SK-MEL-5 (cell line): ENCODE measurements at places on chromosomes 4 and X.

DNA sequence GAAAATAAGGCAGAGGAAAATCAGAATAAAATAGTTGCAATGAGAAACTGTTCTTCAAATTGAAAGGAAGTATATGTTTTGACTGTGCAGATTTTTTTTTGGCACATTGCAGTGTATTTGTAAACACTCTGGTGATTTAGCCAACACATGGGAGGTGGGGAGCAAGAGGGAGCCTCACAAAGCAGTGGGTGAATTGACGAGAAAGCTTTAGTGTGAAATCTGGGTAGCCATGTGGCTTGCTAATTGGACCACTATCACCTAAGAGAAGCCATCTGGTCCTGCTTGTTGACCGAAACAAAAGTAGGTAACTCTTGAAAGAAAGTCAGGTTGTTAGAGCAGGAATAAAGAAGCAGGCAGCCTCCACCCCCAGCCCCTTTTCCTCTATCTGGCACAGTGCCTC is 10.4 kb downstream of the CLCN5 start:
- DNase-seq = no peak

- no peak for DNase-seq
Observed at GRCh38 chrX:101057093-101057714, 5.3 kb upstream of the TRMT2B start.

DNA sequence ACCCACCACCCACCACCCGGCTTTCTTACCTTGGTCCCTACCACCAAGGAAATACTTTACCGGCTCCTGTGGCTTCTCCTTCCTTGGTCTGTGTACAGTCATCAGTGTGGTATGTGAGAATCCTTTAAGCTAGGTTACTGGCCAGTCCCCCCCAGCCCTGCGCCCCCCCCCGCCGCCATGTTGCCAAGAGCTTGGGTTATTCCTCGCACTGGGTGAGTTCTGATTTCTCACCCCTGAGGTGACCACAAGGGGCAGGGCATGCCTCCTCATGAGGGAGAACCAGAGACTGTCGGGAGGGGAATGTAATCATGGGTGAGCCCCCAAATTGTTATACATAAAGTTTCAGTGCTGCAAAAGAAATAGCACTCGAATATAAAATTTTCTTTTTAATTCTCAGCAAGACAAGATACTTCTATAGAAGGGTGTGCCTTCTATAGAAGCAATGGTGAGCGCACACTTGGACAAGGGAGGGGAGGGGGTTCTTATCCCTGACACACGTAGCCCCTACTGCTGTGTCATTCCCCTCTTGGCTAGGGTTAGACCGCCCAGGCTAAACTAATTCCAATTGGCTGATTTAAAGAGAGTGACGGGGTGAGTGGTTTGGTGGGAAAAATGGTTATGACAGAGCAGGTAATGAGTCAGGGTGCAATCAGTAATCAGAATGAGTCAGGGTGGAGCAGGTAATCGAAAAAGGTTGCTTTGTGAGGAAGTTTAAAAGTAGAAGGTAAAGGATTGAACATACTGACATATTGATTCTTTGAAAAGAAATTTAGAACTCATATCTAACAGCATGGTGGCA is 133.2 kb downstream of the KDM6A start:
- no peak for DNase-seq

DNA sequence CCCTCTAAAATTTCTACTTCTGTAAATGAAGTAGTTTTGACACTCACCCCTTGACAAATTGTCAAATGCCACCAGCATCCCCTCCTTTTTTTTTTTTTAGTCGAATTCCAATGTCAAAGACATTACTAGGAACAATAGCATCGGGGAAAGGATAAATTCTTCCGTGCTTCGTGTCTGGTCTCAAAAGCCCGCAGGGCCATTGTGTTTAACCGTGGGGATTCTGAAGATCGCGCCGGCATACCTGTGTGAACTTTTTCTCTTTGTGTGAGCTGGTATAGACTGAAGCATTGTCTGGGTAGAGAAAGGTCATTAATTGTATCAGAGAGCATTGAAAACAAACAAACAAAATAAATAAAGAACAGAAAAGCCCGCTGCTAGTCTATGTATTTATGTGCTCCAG is 313.9 kb downstream of the ASMT start:
- DNase-seq = no peak

DNA sequence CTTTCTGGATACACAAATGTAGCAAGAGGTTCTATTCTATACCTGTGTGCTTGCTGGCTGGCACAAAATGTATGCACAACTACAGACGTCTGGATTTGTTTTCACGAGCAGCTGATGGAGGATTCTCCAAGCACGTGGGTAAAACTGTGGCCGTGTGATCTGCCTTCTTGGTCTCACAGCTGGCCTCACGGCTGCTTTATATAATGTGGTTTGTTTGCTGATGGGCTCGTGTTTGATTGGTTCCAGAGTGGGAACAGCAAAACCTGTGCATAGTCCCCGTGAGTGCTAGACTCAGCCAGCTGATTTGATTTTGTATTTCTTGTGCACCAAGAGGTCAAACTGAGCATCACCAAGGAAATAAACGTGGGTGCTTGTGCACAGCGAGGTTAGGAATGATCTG is 262.6 kb upstream of the RPS6KA3 start:
- DNase-seq = no peak

DNA sequence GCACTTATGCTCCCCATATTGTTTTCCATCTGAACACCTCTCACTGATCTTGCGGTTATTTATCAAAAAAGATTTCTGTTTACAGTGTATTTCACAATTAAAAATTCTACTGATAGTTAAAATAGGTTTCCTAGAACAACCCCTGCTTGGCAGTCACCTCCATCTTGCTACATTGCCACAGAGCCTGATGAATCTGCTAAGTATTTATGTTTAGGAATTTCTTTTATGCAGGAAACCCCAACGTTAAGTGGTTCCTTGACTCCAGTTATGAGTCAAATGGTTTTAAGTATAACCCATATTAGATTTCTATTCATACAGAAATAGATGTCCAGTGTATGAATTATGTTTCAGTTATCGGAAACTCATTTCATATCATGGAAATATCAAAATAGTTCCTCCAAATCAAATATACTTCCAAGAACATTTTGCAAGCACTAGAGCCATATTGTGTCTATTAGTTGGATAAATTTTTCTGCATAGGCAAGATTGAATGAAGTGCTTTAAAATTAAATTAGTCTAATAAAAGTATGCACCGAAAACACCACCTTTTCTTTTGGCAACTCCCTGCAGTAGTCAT is 20.6 kb downstream of the GALNT7 start:
- DNase-seq = no peak

DNA sequence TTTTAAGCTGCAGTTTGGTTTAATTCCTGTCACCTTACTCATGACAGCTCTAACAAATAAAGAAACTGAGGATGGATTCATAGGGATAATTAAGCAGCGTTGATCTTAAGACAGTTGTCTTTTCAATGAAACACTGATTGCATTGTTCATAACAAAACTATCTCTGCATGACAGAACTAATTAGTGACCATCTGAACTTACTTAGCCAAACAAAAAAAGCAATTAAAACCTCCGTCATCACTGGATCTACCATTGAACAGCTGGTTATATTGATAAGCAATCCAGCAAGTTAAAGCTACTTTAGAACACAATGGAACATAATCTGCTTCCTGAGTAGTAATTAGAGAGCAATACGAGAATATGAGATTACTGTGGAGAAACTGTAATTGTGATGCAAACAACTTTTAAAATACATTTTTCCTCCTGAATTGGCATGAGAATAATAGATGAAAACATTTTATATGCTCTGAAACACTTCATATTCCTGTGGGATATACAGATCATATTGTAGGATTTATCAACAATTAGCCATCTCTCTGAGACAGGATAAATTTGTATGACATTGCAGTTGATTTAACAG is 2576.8 kb downstream of the PCDH7 start:
- no peak for DNase-seq

DNA sequence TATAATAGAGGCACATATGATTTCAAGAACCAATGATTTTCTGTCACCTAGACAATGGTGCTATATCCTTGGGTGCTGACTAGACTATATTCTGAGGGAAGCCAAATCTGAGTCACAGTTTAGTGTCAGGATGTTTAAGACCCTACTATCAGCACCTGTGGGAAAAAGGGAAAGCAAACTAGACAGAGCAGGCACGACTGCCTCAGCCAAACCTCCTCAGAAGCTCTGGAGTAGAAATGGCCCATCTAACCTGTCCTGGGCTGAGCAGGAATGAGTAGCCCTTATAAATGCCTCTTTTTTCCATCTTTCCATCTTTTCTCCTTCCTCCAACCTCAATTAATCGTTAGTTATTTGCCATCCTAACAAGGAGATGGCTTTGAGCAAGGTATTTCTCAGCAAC is 80.4 kb upstream of the TECRL start:
- no peak for DNase-seq

GRCh38 chrX:150293311-150294013 is 69.7 kb upstream of the MAMLD1 start:
- DNase-seq = no peak

GRCh38 chr4:156312261-156312847 is 358.7 kb upstream of the CTSO start:
- DNase-seq = no peak

- DNase-seq = no peak
Observed at GRCh38 chrX:1181170-1181569, 31.3 kb downstream of the CRLF2 start.

GRCh38 chr4:92789741-92790140 is 486.0 kb downstream of the GRID2 start:
- DNase-seq = no peak

GRCh38 chr4:72828864-72829263 is 240.7 kb downstream of the COX18 start:
- no peak for DNase-seq

DNA sequence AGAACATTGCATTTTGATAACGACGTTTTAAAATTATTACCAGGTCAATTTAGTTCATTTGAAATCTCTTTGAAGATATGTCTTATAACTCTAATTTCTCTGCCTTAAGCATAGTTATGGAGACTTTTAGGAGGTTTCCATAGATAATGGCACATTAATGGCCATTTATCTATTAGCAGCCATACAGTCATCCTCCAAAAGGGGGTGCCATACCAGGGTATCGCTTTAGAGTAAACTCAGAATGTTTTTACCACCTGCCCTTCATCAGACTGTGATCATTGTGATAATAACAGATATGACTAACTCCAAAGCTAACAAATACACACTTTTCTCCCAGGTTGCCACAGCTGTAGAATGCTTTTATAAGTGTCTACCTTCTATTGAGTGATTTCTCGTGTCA is 461.5 kb downstream of the FSTL5 start:
- DNase-seq = peak; percentile 11

DNA sequence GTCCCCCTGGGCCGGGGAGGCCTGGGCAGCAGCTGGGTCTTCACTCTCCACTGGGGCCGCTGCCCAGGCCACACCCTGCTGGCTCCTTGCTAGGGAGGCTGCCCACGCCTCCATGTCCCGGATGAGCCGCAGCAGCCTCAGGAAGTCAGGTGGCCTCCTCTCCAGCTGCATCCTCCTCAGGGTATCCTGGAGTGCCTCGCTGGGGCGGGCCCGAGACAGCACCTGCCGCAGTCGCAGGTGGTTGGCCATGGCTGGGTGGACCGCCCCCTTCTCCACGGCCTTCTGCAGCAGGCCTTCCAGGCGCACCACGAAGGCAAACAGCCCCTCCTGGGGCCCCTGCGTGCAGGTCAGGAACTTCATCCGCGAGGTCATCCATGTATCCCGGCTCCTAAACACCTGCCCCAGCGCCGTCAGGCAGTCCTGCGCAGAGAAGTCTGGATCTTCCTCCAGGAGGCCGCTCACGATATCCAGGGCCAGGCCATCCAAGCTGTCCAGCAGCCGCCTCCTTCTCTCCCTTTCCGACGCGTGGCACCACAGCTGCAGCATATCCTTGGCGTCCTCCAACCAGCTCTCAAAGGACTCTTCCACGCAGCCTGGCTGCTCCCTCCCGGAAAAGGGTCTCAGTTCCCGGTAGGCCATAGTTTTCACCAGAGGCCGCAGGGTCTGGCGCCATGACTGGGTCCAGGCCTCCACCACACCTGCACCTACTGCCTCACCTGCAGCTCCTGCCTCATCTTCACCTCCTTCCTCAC is 2.1 kb downstream of the PNMA6F start:
- no peak for DNase-seq

DNA sequence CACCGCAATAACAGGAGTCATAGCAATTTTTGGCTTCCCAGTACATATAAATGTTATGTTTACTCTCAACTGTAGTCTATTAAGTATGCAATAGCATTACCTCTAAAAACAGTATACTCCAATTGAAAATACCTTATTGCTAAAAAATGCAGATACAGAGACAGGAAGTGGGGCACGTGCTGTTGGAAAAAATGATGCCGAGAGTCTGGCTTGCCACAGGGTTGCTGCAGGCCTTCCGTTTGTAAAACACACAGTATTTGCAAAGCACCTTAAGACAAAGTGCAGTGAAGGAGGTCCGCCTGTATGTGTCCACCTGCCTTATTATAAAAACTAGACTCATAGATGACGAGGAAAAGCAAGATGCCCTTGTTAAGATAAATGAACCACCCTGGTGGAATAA is 23.5 kb downstream of the CD99 start:
- no peak for DNase-seq

DNA sequence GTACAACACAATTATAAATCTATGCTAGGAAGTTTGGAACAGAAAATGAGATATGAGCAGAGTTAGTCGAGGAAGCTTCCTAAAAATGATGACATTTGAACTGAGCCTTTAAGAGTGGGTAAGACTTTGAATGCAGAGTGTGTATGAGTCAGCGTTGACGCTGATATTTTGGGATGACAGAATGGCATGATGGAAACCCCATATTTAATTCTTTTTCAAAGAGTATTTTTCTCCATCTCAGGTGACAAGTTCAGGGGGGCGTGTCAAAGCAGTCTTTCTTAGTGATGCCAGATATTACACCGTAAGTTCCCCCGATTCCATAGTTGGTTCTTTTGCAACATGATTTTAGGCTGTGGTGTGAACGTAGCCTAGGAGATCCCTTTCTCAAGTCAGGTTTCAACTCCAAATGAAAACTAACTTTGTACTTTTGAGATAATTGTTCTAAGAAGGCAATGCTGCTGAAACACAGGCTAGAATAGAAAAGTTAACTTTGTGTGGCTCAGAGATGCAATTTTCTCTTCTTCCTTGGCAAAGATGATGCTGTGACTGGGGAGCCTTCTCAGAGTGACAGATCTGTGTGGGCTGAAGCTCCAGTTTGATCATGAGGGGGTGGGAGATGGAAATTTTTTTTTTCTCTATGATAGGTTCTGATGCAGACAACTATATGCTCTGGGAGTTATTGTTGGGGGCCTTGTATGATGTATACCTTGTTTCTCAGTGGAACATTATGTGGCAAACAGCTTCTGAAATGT is 59.2 kb downstream of the GLUD2 start:
- no peak for DNase-seq
